ENCODE measurements at places on chromosomes 6 and 20.

GRCh38 chr6:23823421-23823820, 302.6 kb upstream of the NRSN1 start:
- no peak for DNase-seq

GRCh38 chr6:20916086-20916485, 381.8 kb downstream of the CDKAL1 start:
- no peak for DNase-seq

GRCh38 chr20:51766994-51767866, 960 bp downstream of the ATP9A start:
- peak; percentile 72 for DNase-seq

DNA sequence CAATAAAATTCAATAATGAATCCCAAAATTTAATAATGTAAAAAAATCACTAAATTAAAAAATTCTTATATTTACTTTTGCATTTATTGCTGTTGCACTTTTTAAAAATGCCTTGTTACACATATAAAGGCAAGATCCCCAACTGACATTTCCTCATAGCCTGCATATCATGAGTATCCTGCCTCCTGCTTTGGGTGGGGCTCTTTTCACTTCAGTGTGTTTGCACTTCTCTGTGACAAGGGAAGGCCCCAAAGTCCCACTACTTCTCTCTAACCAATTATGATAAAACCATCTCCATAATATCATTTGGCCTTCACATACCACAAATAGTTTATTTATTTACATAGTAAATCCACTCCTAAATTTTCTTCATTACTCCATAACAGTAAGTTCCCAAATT, 446.1 kb upstream of the MARCKS start:
- no peak for DNase-seq

GRCh38 chr6:39980839-39981580, 46.7 kb upstream of the MOCS1 start:
- DNase-seq: no peak

DNA sequence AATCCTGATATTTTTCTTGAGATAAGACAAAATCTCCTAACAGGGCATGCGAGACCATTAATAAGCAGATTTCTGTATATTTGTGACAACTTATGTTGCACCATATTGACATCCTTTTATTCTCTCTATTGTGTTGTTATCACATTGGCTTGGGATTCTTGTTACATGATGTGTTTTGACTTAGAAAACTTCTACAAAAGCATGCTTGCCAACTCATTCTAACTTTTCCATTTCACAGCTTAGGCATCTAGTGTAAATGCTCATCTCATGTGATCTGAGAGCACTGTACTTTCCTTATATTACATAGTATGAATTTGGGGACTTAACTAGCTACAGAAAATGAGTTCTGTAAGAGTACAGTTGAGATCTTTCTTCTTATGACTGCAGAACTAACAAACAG, 1040.7 kb upstream of the ADGRB3 start:
- no peak for DNase-seq

GRCh38 chr6:7087491-7087979, 20.2 kb upstream of the RREB1 start:
- DNase-seq: peak; percentile 48

DNA sequence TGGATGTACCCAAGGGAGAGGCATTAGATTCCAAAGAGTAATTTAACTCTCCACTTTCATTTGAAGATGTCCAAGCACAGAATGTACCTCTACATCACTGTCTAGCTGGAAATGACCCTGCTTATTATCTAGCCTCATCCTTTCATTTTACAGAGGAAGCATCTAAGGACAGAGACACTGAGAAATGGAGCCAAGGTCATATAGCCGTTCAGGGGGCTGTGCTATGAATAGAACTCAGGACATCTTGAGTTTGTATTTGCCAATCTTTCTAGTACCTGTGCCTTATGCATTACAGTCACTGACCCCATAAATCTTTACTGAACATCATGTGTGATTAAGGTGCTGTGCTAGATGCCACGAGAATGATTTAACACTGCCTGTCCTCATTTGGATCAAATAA, 138.2 kb upstream of the SPTLC3 start:
- no peak for DNase-seq

GRCh38 chr20:64216036-64216435, 39.5 kb upstream of the PCMTD2 start:
- no peak for DNase-seq

DNA sequence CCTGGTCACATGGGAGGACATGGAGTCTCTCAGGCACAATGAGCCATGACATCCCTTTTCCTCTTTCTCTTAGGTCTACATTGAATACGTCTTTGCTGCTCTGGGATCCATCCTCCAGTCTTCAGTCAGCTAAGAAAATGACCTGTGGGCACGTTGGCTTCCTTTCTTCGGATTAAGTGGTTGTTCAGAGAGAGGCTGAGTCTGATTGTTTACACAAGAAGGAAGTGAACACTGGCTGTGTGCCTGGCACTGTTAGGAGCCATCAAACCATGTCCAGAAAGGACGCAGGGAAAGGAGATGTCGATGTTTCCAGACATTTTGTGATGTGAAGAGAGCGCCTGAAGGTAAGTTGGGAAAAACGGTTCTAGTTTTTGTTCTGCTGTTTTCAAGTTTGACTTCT, 309.9 kb upstream of the CDYL start:
- DNase-seq: no peak

Measured in stimulated activated CD8-positive, alpha-beta memory T cell treated with anti-CD3 and anti-CD28 coated beads, Interleukin-4, amount 100 ng/mL, for 48 hours (primary cell).